ENCODE measurements at places on chromosomes 1 and 21.

GRCh38 chr1:245803666-245804037 is 648.9 kb downstream of the KIF26B start:
- no peak for DNase-seq

GRCh38 chr1:227415115-227415790 is 97.0 kb upstream of the CDC42BPA start:
- DNase-seq = no peak

DNA sequence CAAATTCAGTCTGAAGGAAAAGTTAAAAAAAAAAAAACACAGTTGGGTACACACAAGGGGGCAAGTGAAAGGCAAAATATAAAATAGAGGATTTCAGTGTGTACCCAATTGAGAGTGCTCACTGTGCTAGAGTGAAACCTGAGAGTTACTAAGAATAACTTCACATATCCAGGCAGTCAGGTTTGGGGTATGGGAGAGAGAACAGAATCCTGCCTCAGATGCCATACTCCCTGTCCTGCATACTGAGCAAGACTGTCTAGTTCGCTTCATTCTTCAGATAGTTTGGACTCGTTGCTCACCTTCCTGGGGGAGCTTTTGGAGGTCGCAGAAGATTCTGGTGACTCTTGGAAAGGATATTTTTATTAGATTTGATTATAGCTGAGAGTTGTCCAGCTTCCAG is 20.4 kb downstream of the CEP85 start:
- no peak for DNase-seq

GRCh38 chr21:21929226-21929625 is 931.0 kb downstream of the NCAM2 start:
- no peak for DNase-seq

DNA sequence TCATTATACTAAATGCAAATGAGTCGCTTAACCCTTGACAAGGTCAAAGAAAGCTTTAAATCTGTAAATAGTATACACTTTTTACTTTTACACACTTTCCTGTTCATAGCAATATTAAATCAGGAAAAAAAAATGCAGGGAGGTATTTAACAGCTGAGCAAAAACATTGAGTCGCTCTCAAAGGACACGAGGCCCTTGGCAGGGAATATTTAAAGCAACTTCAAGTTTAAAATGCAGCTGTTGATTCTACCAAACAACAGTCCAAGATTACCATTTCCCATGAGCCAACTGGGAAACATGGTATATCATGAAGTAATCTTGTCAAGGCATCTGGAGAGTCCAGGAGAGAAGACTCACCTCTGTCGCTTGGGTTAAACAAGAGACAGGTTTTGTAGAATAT is 62.7 kb downstream of the CAPN2 start:
- no peak for DNase-seq
